ENCODE measurements at places on chromosomes 6 and 20.

- DNase-seq = no peak
Observed at GRCh38 chr6:26184367-26184891, 97.2 kb downstream of the HFE start.

GRCh38 chr20:17663040-17663399 is 19.0 kb downstream of the RRBP1 start:
- DNase-seq = no peak

GRCh38 chr20:56637576-56637975 is 8.5 kb downstream of the TFAP2C start:
- no peak for DNase-seq

- DNase-seq = no peak
Observed at GRCh38 chr6:115717062-115717461, 343.6 kb downstream of the FRK start.

- DNase-seq = no peak
Observed at GRCh38 chr20:36885356-36885755, 9.4 kb downstream of the TLDC2 start.

DNA sequence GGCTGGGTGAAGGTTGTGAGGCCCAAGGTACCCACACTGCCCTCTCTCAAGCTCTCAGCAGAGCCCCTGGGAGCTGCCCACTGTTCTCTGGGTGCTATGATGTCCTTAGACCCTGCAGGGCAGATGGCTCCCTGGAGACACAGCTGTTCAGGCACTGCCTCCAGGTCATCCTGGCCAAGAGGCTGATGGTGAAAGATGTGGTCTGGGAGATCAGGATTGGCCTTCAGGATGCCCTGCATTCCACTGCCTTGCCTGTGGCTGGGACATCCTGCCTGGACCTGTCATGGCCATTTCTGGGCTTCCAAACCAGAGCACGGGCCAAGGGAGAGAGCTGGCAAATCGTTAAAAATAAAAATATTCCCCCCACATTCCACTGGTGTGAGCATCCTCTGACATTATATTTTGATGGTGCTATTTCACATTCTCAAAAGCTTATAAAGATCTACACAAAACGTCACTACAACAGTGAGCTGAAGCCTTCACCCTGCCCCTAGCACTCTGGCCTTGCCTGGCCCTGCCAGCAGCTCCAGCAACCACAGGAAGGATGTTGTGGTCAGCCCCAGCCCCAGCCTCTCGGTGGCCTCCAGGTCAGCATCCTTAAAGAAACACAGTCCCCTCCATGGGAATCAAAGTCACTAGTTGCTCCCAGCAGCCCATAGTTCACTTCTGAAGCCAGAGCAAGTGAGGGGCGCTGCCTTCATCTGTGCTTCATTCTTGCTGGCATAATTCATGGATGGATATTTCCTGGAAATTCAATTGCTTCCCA is 13.5 kb upstream of the KCNK16 start:
- DNase-seq = no peak

DNA sequence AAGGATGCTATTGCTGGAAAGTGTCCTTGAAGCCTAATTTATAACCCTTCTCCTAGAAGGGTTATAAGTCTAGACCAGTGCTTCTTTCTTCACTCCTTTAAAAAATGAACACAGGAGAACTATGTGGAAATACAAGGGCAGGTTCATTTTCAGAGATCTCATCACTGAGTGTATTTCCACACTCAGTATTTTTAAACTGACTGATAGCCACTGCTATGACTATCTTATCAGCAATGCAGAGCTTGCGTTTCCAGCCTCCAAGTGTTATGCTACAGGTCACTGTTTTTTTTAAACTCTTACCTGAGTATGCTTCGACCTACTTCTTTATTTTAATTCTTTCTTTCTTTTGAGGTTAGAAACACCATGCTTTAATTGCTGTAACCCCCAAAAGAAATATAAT is 319.1 kb downstream of the ARHGAP18 start:
- DNase-seq = no peak

DNA sequence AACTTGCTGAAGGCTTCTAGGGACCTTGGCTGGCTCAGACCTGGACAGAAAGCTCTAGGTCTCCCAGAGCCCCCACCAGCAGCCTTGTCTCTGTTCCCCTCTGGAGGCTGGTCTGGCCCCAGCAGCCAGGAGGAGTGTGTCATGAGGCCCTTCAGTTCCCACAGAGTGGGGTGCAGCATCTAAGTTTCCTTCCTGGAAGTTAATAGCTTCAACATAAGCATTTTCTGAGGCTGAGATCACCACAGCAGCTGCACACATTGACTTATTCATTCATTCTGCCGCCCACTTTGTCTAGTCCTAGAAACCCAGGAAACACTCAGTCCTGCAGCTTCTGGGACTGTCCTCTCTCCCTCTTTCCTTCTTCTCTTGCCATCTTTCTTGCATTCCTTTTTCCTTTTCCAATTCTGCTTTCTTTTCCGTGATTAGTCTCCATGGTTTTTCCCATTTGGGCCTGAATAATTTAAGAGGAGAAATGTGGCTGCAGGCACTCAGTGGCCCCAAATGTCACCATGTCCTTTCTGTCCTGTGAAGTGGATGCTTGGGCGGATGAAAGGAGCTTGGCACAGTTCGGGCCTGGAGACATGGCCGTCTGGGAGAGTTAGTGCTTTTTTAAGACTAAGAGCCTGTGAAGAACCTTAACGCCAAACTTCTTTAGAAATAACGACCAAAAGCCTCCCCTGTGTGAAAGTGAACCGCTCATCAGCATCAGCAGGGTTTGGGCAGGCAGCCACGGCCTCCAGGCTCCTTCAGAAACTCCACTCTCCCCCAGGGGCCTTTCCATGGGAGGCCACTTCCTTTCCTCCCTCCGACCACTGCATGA is 31.0 kb upstream of the PCMTD2 start:
- DNase-seq = no peak

GRCh38 chr6:134436281-134436815 is 118.4 kb upstream of the SGK1 start:
- DNase-seq = no peak

- DNase-seq = no peak
Observed at GRCh38 chr6:38570750-38571149, 69.0 kb downstream of the BTBD9 start.

DNA sequence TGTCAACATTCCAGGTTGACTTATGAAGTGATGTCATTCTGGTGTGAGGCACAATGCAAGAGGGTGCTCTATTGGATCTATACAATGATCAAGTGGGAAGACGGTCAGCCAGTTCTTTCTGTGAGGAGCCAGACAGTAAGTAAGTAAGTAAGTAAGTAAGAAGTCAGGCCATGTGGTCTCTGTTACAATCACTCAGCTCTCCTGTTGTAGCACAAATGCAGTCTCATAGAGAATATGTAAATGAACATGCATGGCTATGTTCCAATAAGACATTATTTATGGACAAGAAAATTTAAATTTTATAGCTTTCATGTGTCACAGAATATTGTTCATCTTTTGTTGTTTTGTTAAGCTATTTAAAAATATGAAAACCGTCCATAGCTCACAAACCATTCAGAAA is 399.7 kb downstream of the BTBD3 start:
- DNase-seq = no peak

DNA sequence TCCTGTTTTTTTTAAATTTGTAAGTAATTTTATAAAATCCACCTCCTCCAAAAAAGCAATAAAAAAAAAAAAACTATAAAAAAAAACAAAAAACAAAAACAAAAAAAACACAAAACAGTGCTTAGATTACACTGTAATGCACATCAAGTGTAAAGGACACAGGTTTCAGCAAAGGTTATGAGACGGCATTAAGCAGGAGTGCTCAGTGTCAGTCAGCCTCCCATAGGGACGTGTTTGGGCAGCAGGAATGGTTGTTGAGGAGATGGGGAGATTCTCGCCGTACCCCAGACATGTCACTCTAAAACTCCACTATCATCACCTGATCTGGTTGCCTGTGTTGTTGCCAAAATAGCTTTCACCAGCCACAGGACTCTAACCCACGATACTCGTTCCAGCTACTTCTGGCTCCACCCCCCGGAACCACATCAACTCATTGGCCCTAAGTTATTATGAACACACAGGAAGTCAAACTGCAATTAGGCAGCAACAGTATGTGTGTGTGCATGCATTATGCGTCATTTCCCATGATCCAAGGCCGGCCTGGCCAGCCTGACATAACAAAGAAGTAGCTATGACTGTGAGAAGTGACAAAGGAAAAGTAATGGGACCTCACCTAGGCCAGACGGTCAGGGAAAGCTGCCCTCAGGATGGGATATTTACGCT is 28.7 kb downstream of the ECT2L start:
- no peak for DNase-seq

All from NCI-H1436 treated with DMSO at 0.1 percent for 48 hours (cell line).